Stimulated activated CD8-positive, alpha-beta memory T cell treated with anti-CD3 and anti-CD28 coated beads, Interleukin-15, amount 100 ng/mL, for 1 hour (primary cell): ENCODE measurements at places on chromosomes 1 and 21.

DNA sequence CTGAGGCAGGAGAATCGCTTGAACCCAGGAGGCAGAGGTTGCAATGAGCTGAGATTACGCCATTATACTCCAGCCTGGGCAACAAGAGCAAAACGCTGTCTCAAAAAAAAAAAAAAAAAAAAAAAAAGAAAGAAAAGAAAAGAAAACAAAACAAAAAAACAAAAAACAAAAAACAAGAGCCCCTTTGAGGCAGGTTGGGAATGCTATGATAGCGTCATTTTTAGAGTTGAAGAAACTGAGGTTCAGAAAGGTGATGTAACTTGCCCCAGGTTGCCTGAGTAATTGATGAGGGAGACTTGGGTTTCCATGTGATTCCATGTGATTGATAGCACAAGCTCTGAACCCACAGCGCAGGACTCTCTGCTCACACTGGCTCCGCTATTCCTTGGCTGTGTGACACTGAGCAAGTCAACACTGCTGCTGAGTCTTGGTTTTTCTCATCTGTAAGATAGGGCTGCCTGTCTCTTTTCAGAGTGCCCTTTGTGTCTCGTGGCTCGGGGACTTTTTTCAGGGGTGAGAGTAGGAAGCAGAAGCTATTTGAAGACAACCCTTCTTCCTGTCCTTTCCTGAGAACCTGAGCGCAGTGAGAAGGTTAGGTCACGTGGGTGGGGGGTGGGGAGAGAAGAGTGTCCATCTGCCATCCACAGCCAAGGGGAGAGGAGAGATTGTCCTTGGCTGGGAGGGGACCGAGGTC, 2.5 kb downstream of the CNR2 start:
- no peak for DNase-seq

DNA sequence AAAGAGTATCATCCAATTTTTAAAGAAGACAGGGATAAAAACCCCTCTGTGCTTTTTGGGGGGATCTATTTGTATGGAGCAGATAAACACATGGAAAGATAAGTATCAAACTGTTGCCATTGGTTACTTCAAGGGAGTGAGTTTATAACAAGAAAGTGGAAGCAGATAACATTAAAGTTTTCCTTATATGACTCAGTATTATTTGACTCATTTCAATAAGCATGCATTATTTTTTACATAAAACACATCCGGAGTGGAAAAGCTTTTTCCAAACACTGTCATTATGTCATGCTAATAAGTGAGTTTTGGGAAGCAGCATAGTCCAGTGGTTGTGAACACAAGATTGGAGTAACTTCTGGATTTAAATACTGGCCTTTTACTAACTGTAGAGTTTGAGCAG, 452.2 kb downstream of the LTN1 start:
- no peak for DNase-seq

- DNase-seq = no peak
These were observed 238.0 kb upstream of the NCAM2 start for GRCh38 chr21:20760221-20760620.

GRCh38 chr1:19618428-19618827, 25.7 kb upstream of the NBL1 start:
- no peak for DNase-seq

- no peak for DNase-seq
These were observed 1656.0 kb downstream of the MRPL39 start for GRCh38 chr21:23951251-23951650.

DNA sequence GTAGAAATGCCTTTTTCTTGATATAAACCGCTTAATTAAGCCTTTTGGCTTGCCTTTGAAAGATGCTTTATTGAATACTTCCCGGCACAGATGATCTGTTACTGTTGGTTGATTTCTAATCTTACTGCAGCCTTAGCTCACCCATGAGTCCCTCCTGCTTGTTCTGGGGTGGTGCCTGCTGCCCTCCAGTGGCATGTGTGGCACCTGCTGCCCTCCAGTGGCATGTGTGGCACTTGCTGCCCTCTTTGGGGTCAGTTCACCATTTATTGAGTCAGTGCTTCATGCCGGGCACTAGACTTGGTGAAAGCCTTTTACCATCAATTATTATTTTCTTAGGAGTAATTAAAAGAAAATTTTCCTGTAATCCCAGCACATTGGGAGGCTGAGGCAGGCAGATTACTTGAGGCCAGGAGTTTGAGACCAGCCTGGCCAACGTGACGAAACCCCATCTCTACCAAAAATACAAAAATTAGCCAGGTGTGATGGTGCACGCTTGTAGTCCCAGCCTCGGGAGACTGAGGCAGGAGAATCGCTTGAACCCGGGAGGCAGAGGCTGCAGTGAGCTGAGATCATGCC, 54.3 kb downstream of the ADARB1 start:
- peak; percentile 51 for DNase-seq

- no peak for DNase-seq
These were observed 30.6 kb upstream of the C1orf185 start for GRCh38 chr1:51071291-51072042.

GRCh38 chr1:232238009-232238408, 391.9 kb downstream of the SIPA1L2 start:
- no peak for DNase-seq

GRCh38 chr1:227058321-227058751, 118.2 kb downstream of the COQ8A start:
- no peak for DNase-seq

DNA sequence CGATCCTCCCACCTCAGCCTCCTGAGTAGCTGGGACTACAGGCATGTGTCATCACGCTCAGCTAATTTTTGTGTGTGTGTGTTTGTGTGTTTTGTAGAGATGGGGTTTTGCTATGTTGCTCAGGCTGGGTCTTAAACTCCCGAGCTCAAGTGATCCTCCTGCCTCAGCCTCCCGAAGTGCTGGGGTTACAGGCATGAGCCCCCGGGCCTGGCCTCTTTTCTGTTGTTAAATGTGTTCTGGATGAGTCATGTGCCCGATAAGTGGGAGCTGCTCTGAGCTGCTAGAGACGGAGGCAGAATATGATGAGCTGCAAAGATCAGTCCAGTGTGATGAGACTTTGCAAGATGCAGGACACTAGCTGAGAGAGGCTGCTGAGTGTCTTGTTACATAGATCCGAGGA, 75.5 kb downstream of the VPS13D start:
- DNase-seq = no peak

DNA sequence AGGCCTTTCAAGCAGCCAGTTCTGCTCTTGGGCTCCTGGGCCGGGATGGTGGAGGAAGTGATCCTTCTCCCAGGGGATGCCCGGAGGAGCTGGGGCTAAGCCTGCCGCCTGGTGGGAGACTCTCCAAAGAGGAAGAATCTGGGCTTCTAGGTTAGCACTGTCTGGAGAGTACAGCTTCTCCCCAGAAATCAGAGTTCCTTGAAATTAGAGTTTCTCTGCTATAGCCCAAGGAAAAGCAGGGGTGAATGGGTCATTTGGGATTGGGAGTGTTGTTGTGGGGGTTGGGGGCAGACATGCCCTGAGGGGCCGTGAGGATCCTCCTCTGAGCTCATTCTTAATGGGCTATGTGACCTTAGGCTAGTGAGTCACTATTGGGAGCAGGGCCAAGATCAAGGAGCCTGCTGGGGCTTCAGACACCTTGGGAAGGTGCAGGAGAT, 6.5 kb downstream of the LGR6 start:
- DNase-seq = no peak

DNA sequence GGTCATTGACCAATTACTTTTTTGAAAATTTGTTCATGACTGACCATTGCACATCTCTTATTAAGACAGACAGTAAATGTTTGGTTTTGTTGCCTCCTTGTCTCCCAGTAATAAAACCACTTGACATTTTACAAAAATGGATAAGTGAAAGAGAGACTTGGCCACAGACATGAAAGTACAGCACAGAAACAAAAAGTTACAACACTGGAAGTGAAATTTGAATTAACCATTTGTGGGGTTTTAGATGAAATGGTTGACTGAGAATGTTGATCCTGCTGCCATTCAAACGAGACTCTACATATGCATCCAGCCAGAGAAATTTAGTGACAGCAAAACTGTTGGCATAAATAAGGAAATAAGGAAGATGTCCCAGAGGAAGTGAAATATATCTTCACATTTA, 79.3 kb upstream of the B3GALT2 start:
- no peak for DNase-seq

- DNase-seq = no peak
These were observed 35.4 kb downstream of the PRDM2 start for GRCh38 chr1:13735168-13735930.

GRCh38 chr1:232316864-232317263, 313.1 kb downstream of the SIPA1L2 start:
- DNase-seq = no peak

- DNase-seq = no peak
These were observed 9.6 kb upstream of the FAM78B start for GRCh38 chr1:166176416-166176815.

- no peak for DNase-seq
These were observed 25.0 kb upstream of the HIVEP3 start for GRCh38 chr1:41943717-41944116.

DNA sequence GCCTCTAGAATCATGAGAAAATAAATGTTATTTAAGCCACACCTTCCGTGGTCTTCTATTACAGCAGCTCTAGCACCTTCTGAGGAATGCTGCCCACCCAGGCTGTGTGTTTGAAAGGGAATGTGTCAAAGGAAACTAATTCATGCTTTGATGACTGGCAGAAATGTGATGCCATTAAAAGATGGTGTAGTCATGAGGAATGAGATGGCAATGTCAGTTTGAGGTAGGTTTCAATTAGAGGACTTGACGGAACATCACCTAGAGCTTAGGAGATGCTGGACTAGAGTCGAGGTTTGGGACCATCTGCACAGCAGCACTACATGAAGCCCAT, 10.6 kb downstream of the PDZK1 start:
- no peak for DNase-seq

GRCh38 chr1:2643414-2644077, 10.7 kb upstream of the MMEL1 start:
- no peak for DNase-seq

GRCh38 chr1:70057500-70057899, 147.9 kb downstream of the LRRC40 start:
- no peak for DNase-seq

GRCh38 chr21:45269861-45270260, 17.8 kb downstream of the POFUT2 start:
- no peak for DNase-seq

- no peak for DNase-seq
These were observed 3.1 kb upstream of the FCGR2A start for GRCh38 chr1:161502181-161502580.

DNA sequence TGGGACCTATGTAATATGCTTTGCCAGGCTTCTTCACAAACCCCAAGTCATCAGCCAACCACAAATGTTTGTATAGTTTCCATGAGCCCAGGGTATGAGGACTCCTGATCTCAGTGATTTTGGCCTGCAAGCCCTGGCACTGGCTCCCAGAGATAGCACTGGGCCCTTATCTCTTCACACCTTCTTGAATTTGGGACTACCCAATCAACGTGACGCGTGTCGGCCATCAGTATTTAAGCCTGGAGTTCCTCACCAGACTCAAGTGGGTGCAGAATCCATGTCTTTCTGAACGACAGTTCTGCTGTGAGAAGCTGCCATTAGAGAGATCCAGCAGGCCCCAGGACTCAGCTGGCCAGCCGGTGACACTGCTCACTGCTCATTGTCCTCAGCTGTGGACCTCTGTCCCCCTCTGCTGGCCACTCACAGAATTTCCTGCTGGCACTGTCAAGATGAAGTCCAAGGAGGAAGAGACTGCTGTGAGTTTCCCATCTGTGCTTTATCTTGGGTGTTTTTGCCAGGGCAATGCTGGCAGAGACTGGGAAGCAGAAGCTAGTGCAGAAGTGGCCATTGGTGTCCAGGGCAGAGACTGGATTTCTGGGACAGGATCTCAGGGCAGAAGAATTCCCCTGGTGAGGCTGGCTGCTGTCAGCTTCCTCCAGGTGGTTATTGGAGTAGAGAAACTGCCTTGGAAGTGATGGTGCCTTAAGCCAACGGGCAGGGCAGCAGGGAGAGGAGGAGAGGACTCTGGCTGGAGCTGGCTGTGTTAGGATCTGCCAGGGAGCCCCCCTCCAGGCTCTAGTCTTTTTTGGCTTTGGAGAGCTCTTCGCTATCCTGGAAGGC, 28.4 kb downstream of the TMCC2 start:
- DNase-seq = peak; percentile 81

DNA sequence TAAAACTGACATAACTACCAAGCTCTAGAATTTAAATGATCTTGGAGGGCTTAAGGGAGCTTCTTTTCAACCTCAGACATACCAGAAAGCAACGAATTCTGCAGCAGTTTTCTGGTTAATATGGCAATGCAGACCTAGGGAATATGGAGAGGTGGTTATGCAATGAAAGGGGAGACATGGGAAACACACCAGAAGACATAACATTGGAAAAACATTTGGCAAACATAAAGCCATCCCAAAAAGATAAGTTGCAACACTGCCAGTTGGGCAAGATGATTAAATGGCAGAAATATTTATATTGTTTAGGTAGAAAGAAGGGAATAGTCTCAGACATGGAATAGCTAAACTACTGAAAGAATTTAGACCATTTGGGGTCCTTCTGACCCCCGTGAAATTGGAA, 104.5 kb downstream of the KCNJ6 start:
- no peak for DNase-seq

- no peak for DNase-seq
These were observed 1.6 kb downstream of the MFAP2 start for GRCh38 chr1:16978567-16979474.

DNA sequence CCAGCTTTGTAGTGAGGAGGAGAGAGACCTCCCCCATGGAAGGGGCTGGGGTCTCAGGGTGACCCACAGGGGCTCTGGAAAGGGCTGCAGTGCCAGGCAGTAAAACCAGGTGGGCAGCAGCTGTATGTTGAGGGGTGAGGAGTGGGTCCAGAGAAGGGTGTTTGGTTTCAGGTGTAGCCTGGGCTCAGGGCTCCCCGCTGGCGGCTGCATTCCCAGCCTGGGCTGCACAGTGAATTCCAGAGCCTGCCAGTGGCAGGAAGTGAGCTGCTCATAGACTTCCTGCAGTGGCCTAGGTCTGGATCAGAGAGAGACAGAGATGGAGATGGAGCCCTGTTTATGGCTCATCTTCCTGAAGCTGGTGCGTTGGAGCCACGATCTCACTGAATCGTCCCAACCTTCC, 356.4 kb downstream of the PTPRU start:
- no peak for DNase-seq

GRCh38 chr1:247204177-247204647, 32.4 kb upstream of the ZNF124 start:
- DNase-seq = no peak
